ENCODE measurements at places on chromosomes 5 and 9. TPM values are rescaled to one million over a fixed set of nuclear protein-coding genes. Genes with fewer than 3 reads are reported as not detected.
A peak's percentile ranks its signal among the peaks of the same experiment; 100 is the strongest.

DNA sequence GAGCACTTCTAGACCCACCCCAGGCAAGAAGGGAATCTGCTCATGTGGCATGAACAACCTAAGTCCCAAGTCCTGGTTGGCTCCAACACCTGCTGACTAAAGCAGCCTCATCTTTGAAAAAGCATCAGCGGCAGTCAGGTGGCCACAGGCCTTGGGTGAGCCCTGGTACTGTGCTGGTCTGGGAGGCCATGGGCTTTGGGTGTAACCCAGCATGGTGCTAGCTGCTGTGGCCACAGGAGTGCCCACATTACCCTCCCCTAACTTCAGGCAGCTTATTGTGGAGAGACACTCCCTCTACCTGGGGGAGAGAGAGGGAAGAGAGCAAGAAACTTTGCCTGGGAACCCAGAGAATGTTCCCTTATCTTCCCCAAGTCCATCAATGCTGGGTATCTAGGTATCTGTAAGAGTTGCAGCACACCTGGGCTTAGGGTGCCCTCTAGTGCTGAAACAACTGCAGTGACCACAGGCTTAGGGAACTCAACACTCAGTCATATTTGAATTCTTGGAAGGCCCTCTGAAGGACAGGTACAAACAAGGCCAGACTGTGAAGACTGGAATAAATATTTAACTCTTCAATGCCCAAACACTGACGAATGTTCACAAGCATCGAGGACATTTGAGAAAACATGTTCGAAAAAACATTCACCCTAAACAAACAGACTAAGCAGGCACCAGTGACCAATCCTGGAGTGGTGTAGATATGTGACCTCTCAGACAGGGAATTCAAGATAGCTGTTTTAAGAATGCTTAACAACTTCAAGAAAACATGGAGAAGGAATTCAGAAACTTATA lies 69.9 kb upstream of the OR2K2 start:
- no peak overlapping the region for H3K27ac ChIP-seq
- H3K4me3 ChIP-seq, result no peak overlapping the region
- no peak for DNase-seq
- H3K27me3 ChIP-seq, result no peaks in the 10 kb centered on the region
- peaks cover 30% of the 10 kb centered on the region for H3K36me3 ChIP-seq
- H3K4me1 ChIP-seq, result no peaks in the 10 kb centered on the region

GKAP1 gene
- total RNA-seq, result 7.1 TPM

DNA sequence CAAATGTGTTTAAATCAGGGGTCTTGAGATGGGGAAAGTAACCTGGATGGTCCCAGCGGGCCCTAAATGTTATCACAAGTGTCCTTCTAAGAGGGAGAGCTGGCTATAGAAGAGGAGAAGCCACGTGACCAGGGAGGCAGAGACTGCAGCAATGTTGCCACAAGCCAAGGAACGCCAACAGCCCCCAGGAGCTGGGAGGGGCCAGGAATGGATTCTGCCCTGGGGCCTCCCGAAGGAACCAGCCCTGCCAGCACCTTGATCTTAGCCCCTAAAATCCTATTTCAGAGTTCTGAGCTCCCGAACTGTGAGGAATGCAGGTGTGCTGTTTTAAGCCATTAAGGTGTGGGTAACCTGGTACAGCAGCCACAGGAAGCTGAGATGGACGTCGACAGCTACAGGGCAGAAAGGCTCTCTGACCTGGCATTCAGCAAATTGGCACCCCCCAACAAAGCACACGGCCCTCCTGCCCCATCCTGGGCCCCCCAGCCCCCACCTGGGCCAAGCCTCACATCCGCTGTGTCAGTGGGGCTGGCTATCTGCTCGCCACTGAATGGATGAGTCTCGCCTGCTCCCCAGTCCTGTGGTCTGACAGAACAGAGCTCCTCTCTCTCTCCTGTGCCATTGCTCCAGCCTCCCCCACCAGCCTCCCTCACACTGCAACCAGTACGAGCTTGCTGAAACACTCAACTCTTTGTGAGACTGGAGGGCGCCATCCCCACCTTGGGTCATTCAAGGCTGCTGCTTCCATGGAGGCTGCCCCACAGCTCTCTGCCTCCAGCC lies 78.8 kb downstream of the ADAMTS2 start:
- no peaks in the 10 kb centered on the region for H3K27me3 ChIP-seq
- H3K27ac ChIP-seq, result peak overlapping the region; percentile 45
- H3K4me1 ChIP-seq, result no peaks in the 10 kb centered on the region

GRCh38 chr5:138503487-138504270 lies 38.4 kb downstream of the EGR1 start:
- DNase-seq, result no peak
- H3K4me1 ChIP-seq, result no peaks in the 10 kb centered on the region
- no peaks in the 10 kb centered on the region for H3K27me3 ChIP-seq
- no peak overlapping the region for H3K4me3 ChIP-seq
- peaks cover 9% of the 10 kb centered on the region for H3K36me3 ChIP-seq

- H3K4me1 ChIP-seq, result no peaks in the 10 kb centered on the region
- H3K4me3 ChIP-seq, result no peak overlapping the region
- no peak overlapping the region for H3K27ac ChIP-seq
- no peak for DNase-seq
- no peaks in the 10 kb centered on the region for H3K36me3 ChIP-seq
- H3K27me3 ChIP-seq, result no peaks in the 10 kb centered on the region
Measured at GRCh38 chr5:72834924-72835323, 18.5 kb downstream of the TNPO1 start.

MLANA gene
- not detected for total RNA-seq

PCDHGA5 gene
- total RNA-seq, result 2.8 TPM

IRX2 gene
- 44.2 TPM for total RNA-seq

DNA sequence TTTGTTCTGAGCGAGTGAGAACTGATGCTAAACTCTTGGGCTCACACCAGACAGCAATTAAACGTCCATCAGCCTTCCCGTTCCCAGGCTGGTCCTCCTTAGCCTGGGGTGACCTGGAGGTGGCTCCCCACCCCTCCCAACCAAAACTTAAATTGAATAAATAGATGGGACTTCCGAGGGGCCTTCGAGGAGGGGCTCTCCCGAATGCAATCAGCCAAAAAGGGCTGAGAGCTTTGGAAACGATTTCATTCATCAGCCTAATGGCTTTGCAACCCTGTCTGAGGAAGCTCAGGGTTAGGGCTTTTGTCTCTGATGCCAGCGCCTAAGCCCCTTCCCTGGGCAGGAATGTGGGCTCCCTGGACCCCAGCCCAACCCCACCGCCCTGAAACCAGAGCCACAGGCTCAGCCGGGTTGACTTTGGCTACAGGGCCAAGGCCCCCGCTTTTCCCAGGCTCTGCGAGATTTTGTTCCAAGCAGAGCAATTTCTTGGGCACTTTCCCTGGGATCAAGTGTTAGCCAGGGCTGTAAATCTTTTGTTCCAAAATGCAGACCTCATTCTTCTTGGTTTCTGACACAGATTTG lies 29.2 kb downstream of the LHX3 start:
- DNase-seq, result no peak
- no peaks in the 10 kb centered on the region for H3K36me3 ChIP-seq
- no peak overlapping the region for H3K27ac ChIP-seq
- H3K4me3 ChIP-seq, result no peak overlapping the region
- H3K4me1 ChIP-seq, result no peaks in the 10 kb centered on the region

NME5 gene
- 20.6 TPM for total RNA-seq

DNA sequence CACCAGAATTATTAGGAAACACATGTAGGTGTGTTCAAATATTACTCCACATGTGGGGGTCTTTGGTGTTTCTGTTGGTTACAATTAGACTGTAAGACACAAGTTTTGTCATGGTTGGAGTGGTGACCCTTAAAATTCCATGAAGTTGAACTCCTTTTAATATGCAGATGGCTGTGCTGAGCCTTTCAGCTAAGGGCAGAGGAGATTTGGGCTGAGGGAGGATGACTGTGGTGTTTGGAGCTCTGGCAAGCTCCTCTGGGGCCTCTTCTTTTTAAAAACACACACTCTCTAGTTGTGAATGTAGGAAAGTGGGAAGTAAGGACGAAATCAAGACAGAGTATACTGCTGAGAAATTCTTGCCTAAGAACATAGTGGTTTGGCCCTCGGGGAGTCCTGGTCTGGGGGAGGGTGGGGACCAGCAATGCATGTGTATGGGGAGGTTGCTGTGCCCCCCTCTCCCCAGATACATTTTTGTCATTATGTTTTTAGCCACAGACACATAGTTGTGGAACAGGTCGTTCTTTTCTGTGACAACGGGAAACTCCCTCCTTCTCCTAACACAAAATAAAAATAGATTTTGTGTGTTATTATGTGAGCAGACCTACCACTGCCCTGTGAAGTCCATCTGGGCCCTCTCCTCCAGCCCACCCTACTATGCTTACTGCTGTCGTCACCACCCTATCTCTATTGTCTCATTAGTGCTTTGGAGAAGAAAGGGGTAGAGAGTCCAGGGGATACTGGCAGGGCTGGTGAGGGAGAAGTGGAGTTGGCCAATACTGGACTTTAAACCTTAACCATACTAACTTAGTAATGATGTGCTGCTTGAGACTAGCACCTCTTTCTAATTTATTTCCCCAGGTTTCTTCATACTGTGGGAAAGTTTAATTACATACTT lies 10.0 kb downstream of the SMARCA2 start:
- H3K4me3 ChIP-seq, result no peak overlapping the region
- no peak for DNase-seq
- no peaks in the 10 kb centered on the region for H3K27me3 ChIP-seq

DNA sequence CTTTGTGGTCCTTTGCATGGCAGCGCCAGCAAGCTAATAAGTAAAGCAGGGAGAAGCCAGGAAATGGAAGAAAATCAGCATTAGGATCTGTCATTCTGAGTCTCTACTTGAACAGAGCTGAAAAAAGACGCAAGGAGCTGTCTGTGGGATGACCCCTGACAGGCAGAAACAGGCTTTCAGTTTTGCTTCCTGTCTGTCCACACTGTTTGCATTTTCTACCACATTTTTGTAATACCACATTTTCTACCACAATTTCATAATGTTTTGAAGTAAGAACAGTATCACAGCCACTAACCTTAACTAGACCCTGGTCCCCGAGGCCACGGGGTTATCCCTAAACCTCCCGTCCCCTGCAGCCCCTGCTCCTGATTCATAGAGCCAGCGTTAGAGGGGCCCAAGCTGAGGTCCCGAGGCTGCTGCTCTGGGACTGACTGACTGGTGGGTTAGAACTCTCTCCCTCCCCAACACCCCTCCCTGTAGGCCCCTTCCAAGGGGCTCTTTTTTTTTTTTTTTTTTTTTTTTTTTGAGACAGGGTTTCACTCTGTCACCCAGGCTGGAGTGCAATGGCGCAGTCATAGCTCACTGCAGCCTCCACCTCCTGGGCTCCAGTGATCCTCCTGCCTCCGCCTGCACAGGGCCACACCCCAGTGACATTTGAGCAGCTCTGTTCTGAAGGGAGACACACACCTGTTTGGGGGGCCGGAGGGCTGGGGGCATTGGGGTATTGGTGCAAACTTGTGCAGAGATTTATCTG lies 4.0 kb upstream of the CLIC3 start:
- H3K36me3 ChIP-seq, result no peaks in the 10 kb centered on the region
- peak; percentile 42 for DNase-seq
- peak overlapping the region; percentile 32 for H3K27ac ChIP-seq
- H3K27me3 ChIP-seq, result no peaks in the 10 kb centered on the region
- H3K4me3 ChIP-seq, result no peak overlapping the region

GRCh38 chr9:7297521-7297920 lies 502.1 kb downstream of the DMAC1 start:
- H3K27ac ChIP-seq, result no peak overlapping the region
- DNase-seq, result no peak
- H3K27me3 ChIP-seq, result no peaks in the 10 kb centered on the region
- no peak overlapping the region for H3K4me3 ChIP-seq
- H3K4me1 ChIP-seq, result no peaks in the 10 kb centered on the region
- no peaks in the 10 kb centered on the region for H3K36me3 ChIP-seq

GARNL3 gene
- total RNA-seq, result 10.2 TPM

N4BP3 gene
- total RNA-seq, result 5.6 TPM

GGTA1 gene
- 11.0 TPM for total RNA-seq

DNA sequence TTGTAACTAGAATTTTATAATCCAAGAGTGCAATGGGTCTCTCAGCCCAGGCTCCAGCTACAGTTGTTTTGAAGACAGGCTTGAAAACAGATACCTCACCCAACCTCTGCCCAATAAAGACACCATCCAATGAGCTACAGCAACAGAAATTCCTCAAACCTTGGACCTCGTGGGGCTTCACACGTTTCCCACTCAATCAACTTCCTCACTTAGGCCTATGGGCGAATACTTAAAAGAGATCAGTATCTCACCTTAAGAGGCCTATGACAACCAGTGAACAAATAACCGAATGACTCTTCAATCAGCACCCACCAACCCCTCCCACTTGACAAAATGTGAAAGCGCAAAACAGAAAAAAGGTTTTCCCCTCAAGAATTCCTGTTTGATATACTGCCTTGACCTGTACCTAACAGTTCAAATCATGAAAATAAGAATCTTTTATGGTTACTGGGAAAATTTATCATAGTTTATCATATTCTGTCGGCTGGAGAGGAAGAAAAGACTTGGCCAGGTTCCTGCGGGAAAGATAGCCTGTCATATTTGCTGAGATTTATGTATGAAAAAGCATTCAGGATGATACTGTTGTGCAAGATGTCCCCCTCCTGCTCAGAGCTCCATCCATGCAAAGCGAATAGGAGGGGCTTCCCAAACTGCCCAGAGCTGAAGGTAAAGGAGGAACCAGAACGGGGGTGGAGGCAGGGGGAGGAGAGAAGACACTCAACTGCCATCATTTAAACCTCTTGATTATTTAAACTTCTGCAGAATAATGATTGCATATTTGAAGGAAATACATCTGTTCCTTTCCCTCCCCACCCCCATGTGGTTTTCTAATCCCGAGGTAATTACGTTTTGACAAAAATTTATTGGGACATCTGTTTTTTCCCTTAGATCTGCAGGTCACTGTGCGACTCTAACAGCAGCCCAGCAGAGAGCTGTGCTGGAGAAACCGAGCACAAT lies 256.3 kb downstream of the NFIB start:
- no peak for DNase-seq
- H3K27me3 ChIP-seq, result no peaks in the 10 kb centered on the region
- H3K4me1 ChIP-seq, result peaks cover 3% of the 10 kb centered on the region
- no peaks in the 10 kb centered on the region for H3K36me3 ChIP-seq
- no peak overlapping the region for H3K27ac ChIP-seq
- H3K4me3 ChIP-seq, result no peak overlapping the region

- H3K36me3 ChIP-seq, result no peaks in the 10 kb centered on the region
- no peaks in the 10 kb centered on the region for H3K4me1 ChIP-seq
- no peaks in the 10 kb centered on the region for H3K27me3 ChIP-seq
- DNase-seq, result no peak
- no peak overlapping the region for H3K27ac ChIP-seq
- no peak overlapping the region for H3K4me3 ChIP-seq
Measured at GRCh38 chr5:172133359-172134029, 54.5 kb downstream of the STK10 start.

AIF1L gene
- 397 TPM for total RNA-seq

FGD3 gene
- total RNA-seq, result 12.1 TPM

- no peaks in the 10 kb centered on the region for H3K27me3 ChIP-seq
- no peaks in the 10 kb centered on the region for H3K4me1 ChIP-seq
- H3K36me3 ChIP-seq, result peaks cover 62% of the 10 kb centered on the region
- no peak overlapping the region for H3K4me3 ChIP-seq
- no peak for DNase-seq
Measured at GRCh38 chr9:124887832-124888231, 25.9 kb downstream of the ARPC5L start.

- peak overlapping the region; percentile 80 for H3K4me3 ChIP-seq
- no peaks in the 10 kb centered on the region for H3K36me3 ChIP-seq
- no peak overlapping the region for H3K27ac ChIP-seq
- H3K4me1 ChIP-seq, result no peaks in the 10 kb centered on the region
Measured at GRCh38 chr9:113398796-113399195, 2.3 kb downstream of the ALAD start.

- DNase-seq, result peak; percentile 85
- H3K27me3 ChIP-seq, result no peaks in the 10 kb centered on the region
- no peaks in the 10 kb centered on the region for H3K4me1 ChIP-seq
- no peak overlapping the region for H3K27ac ChIP-seq
- no peaks in the 10 kb centered on the region for H3K36me3 ChIP-seq
- no peak overlapping the region for H3K4me3 ChIP-seq
Measured at GRCh38 chr5:141914199-141914743, 9.4 kb upstream of the DELE1 start.

ARL14EPL gene
- not detected for total RNA-seq

All from kidney (tissue), 22 donors.